CD4-positive, alpha-beta T cell treated with Interleukin-12 subunit alpha and Interleukin-12 subunit beta, for 1 hour (primary cell): ENCODE measurements at places on chromosomes 3 and 15.
A peak's percentile ranks its signal among the peaks of the same experiment; 100 is the strongest.

DNA sequence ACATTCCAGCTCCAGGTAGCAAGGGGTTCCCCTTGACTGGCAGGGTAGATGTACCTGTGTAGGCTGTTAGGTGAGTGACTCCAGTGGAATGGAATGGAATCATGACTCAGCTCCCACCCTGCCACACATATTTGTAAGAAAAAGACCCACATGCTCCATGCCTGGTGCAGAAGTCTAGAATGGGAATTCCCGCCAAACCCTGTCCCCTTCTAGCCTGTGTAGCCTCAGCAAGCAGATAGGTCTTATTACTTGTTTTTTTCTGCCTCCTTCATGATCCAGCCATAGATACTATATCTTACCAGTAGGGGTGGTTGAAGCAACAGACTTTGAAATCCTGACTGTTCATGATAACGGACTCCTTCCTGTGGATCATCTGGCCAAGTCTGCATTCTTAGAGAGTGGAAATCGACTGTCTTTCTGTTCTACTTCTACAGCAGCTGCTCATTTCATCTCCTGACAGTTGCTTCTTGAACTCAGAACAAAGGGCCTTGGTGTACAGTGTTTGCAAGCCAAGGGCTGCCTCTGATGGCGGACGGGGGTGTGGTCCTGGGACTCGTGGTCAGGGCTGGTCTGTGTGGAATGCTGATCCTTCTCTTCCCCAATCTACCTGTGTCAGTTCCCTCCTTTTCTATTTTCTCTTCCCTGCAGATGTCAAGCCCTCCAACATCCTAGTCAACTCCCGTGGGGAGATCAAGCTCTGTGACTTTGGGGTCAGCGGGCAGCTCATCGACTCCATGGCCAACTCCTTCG lies 16.3 kb downstream of the SNAPC5 start:
- DNase-seq = no peak

DNA sequence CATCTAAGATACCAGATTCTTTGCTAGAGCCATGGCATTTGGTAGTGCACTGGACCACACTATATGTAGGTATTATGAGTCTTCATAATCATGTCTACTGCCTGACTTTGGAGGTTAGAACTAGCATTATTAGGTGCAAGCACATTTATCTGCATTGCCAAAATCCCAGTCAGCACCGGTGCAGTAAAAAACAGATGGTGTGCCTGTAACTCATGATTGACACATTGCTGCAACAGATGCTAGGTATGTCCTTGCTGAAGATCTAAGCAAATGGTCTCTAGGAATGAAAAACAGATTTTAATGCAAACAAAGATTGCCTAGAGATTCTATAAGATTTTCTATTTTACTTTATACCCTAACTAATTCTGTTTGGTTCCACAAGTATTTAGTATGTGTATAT lies 47.7 kb downstream of the MYO5A start:
- no peak for DNase-seq

DNA sequence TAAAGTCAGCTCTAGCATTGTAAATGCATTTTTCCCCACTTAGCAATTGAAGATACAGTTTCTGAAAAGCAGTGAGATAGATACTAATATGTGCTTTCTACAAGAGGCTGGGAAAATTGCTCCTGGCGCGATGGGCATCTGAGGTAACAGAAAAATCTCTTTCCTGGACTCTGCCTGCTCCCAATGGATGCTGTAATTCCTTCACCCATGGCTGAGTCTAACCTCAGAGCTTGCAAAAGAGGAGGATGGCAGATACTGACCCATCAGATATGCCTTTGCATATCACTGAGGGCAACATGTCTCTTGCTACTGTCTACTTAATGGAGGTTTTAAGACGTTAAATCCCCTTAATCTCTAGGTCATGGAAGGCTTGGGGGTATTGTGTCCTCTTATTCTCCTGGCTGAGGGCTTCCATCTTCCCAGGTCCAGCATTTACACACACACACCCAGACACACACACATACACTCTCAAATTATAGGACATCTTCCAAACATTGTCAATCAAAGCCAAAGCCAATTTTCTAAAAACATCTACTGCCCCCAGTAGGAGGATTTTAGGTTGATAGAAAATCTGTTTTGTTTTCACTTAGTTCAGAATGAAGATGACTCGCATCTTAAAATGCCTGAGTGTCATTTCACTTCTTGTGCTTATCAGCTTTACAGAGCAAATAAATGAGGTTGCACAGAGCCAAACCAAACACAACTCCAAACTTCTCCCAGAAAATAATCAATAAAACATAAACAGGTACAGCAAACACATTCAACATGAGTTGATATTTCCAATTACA lies 2.4 kb downstream of the TRPM1 start:
- DNase-seq = no peak

DNA sequence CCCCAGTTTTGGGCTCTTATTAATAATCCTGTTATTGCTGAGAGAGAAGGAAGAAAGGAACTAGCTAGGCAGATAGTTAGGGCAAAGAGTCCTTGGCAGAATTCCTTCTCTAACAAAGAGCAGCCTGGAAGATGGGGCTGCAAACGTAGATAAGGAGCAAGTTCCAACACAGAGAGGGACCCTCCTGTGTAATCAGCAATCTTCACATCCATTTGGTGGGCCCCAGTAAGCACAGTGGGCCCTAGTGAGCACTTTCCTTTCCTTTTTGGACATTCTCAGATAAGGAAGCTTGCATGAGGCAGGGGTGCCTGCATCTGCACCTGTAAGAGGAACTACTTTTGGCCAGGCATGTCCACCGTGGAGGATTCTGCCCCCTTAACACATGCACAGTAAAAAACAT lies 119.6 kb upstream of the SGO1 start:
- DNase-seq = no peak

- no peak for DNase-seq
Observed at GRCh38 chr3:195105841-195106417, 165.0 kb downstream of the XXYLT1 start.

- peak; percentile 2 for DNase-seq
Observed at GRCh38 chr3:158918008-158918407, 116.2 kb downstream of the MFSD1 start.

GRCh38 chr15:33027306-33028035 lies 167.0 kb downstream of the FMN1 start:
- DNase-seq = no peak

GRCh38 chr3:138768946-138769345 lies 65.8 kb downstream of the PIK3CB start:
- no peak for DNase-seq
